ENCODE measurements at places on chromosomes 2 and 18. TPM values are rescaled to one million over a fixed set of nuclear protein-coding genes. Genes with fewer than 3 reads are reported as not detected.

DNA sequence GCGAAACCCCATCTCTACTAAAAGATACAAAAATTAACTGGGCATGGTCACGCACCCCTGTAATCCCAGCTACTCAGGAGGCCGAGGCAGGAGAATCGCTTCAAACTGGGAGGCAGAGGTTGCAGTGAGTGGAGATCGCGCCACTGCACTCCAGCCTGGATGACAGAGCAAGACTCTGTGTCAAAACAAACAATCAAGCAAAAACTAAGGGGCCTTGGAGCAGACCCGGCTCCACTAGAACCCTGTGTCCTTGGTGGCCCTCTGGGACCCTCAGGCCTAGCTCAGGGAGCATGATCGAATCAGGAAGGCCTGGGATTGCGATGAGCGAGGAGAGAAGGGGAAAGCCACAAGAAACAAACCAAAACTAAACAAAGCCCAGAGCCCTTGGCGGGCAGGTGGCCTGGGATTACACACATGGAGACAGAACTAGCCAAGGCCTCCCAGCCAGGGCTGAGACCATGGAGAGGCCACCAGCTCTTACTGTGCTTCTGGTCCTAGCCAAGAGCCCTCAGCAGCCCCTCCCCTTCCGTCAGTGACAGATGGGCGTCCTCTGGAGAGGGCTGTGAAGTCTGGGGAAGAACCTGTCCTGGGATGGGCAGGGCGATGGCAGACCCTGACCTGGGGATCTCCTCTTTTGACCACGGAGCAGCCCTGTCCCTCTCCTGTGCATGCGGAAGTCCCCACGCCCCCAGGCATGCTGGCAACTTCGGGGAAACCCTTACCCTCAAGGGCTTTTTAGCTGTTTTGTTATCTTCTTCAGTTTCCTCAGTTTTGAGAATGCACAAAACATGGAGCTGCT lies 27.4 kb upstream of the CATIP start:
- no peak for DNase-seq
- H3K4me3 ChIP-seq: no peak overlapping the region
- no peaks in the 10 kb centered on the region for H3K27me3 ChIP-seq
- H3K36me3 ChIP-seq: no peaks in the 10 kb centered on the region

TFCP2L1 gene
- total RNA-seq: 0.05 TPM

GRCh38 chr2:24632172-24632571 lies 141.1 kb downstream of the NCOA1 start:
- no peaks in the 10 kb centered on the region for H3K4me1 ChIP-seq
- DNase-seq: no peak
- H3K27me3 ChIP-seq: no peaks in the 10 kb centered on the region

GRCh38 chr2:37224063-37224462 lies 7.3 kb downstream of the CEBPZ start:
- no peak for DNase-seq
- no peaks in the 10 kb centered on the region for H3K4me1 ChIP-seq
- H3K4me3 ChIP-seq: no peak overlapping the region
- H3K36me3 ChIP-seq: peaks cover 40% of the 10 kb centered on the region

KDSR gene
- total RNA-seq: 43.7 TPM

GRCh38 chr18:68766433-68766832 lies 31.4 kb upstream of the CCDC102B start:
- H3K27me3 ChIP-seq: no peaks in the 10 kb centered on the region
- H3K4me3 ChIP-seq: no peak overlapping the region
- H3K4me1 ChIP-seq: peaks cover 5% of the 10 kb centered on the region
- H3K27ac ChIP-seq: no peak overlapping the region
- peak; percentile 30 for DNase-seq
- no peaks in the 10 kb centered on the region for H3K36me3 ChIP-seq

DNA sequence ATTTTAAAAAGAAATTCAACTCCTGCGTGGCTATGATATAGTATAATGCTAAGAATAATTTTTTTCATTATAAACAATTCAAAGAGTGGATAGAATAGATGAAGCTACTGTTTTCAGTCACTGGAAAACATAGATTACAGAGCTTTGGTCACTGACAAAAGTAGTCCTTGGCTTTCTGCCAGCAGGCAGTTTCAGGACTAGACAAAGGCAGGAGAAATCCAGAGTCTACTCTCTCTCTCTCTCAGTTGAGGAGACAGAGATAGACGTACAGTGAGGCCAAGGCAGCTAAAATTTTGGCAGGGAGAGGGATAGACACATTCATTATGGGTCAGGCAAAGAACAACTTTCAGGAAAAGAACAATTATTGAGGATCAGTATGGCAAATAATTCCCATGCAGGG lies 491.4 kb upstream of the CRIM1 start:
- no peak overlapping the region for H3K27ac ChIP-seq
- H3K4me1 ChIP-seq: no peaks in the 10 kb centered on the region
- H3K4me3 ChIP-seq: no peak overlapping the region
- H3K27me3 ChIP-seq: no peaks in the 10 kb centered on the region

TMEM18 gene
- total RNA-seq: 16.8 TPM

- no peaks in the 10 kb centered on the region for H3K4me1 ChIP-seq
- no peaks in the 10 kb centered on the region for H3K36me3 ChIP-seq
- DNase-seq: no peak
- no peak overlapping the region for H3K27ac ChIP-seq
- no peaks in the 10 kb centered on the region for H3K27me3 ChIP-seq
- no peak overlapping the region for H3K4me3 ChIP-seq
Measured at GRCh38 chr2:190551928-190552327, 17.4 kb upstream of the NEMP2 start.

GRCh38 chr2:27807476-27807875 lies 36.0 kb downstream of the MRPL33 start:
- H3K36me3 ChIP-seq: no peaks in the 10 kb centered on the region
- peaks cover 24% of the 10 kb centered on the region for H3K4me1 ChIP-seq
- H3K27me3 ChIP-seq: no peaks in the 10 kb centered on the region
- DNase-seq: no peak

- no peak overlapping the region for H3K4me3 ChIP-seq
- H3K27me3 ChIP-seq: no peaks in the 10 kb centered on the region
- no peaks in the 10 kb centered on the region for H3K36me3 ChIP-seq
- no peak overlapping the region for H3K27ac ChIP-seq
- H3K4me1 ChIP-seq: peaks cover 5% of the 10 kb centered on the region
Measured at GRCh38 chr2:120231974-120232635, 8.9 kb upstream of the TMEM185B start.

- no peaks in the 10 kb centered on the region for H3K36me3 ChIP-seq
- DNase-seq: no peak
- no peaks in the 10 kb centered on the region for H3K27me3 ChIP-seq
- no peak overlapping the region for H3K4me3 ChIP-seq
- H3K4me1 ChIP-seq: peaks cover 5% of the 10 kb centered on the region
- H3K27ac ChIP-seq: no peak overlapping the region
Measured at GRCh38 chr2:36659218-36659617, 37.3 kb upstream of the VIT start.

NOL4 gene
- total RNA-seq: 1.9 TPM

DNA sequence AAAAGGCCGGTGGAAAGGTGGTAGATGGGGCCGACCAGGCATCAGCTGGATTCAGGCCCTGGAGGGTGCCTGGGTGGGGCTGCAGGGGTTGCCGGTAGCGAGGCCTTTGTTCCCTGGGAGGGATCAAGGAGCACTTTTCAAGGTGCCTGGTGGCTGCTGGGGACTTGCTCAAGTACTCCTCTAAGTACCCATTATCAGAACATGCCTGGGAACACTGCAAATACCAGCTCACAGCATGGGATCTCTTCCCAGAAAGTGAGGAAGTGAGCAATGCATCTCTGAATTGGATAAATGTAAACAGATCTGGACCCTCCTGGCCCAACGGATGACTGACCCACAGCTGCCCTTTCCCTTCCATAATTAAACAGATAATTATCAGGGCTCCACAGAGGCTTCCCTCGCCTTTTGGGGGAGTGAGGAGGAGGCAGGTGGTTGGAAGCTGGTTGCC lies 210.5 kb downstream of the SH3RF3 start:
- H3K4me3 ChIP-seq: no peak overlapping the region
- H3K4me1 ChIP-seq: peaks cover 35% of the 10 kb centered on the region
- no peaks in the 10 kb centered on the region for H3K36me3 ChIP-seq
- no peaks in the 10 kb centered on the region for H3K27me3 ChIP-seq
